H1 (cell line): ENCODE measurements at places on chromosomes 3 and 15. TPM values are rescaled to one million over a fixed set of nuclear protein-coding genes. Genes with fewer than 3 reads are reported as not detected.

Gene DPP8
- total RNA-seq, result 26.0 and 27.2 TPM in 2 replicates

- DNase-seq, result no peak
Measured at GRCh38 chr3:30437171-30437601, 169.2 kb upstream of the TGFBR2 start.

- no peak for DNase-seq
Measured at GRCh38 chr3:136949146-136949545, 8.6 kb upstream of the IL20RB start.

Gene ZNF385D
- total RNA-seq, result 10.8 and 11.2 TPM in 2 replicates

- no peak for DNase-seq
Measured at GRCh38 chr15:52440414-52440813, 88.3 kb downstream of the MYO5A start.

DNA sequence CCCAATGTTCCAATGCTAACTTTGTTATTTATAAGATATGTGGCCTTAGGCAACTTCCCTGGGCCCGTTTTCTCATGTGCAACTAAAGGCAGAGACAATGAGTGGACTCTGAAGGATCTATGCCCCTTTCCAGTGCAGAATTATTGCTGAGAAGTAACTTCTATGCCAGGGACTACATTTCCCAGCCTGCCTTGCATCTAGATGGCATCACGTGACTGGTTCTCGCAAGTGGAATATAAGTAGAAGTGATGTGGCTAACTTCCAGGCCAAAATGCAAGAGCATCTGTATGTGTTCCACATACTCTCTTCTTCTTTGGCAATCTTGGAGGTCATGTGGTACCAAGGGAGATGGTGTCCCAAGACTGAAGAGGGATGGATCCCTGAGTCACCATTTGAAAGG is 674.4 kb downstream of the NTRK3 start:
- DNase-seq, result no peak

Gene SOX2
- 247 and 260 TPM in 2 replicates for total RNA-seq

Gene ETFA
- 90.0 TPM in 2 replicates for total RNA-seq
